AG04449 (cell line): ENCODE measurements at places on chromosomes 4 and X.

- no peak for DNase-seq
Measured at GRCh38 chr4:165106518-165106917, 6.1 kb downstream of the TMEM192 start.

DNA sequence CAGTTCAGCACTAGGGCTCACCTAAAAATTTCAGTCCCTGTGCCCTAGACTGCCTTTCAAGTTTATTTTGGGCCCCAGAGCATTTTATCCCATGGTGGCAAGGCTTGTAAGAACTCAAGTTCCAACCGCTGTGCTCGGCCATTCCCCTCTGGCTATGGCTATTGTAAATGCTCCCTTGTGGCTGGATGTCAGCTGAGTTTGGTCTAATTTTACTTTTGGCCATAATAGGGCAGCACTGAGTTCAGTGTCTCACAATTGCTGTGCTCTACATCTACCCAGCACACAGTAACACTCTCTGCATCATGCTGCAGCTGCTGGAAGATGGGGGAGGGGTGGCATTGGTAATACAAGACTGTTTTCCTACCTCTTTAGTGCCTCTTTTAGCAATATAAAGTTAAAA, 210.8 kb upstream of the IRS4 start:
- no peak for DNase-seq

DNA sequence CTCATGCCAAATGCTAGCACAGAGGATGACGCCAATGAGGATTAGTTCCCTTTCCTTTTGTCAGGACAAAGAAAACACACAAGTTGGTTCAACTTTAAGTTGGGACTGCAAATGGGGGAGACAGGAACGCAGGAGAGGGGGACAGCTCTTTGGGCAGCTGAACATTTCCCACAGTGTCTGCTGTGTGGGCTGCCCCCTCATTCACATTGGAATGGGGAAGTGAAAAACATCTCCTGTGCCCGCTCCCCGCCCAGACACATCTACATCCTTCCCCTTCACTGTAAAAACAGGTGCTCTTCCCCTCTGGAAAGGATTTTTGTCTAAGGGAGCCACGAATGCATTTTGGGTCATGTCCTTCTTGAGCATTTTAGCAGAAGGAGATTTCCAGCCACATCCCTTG, 44.5 kb upstream of the TBC1D9 start:
- DNase-seq: no peak

GRCh38 chr4:122091836-122092405, 60.2 kb upstream of the BLTP1 start:
- DNase-seq: no peak
